ENCODE measurements at places on chromosomes 13 and 19. TPM values are rescaled to one million over a fixed set of nuclear protein-coding genes. Genes with fewer than 3 reads are reported as not detected.

Gene WDR87
- polyA plus RNA-seq: 0.02 TPM

Gene ERICH4
- 0.05 TPM for polyA plus RNA-seq

Gene ZNF723
- 0.02 TPM for polyA plus RNA-seq

- H3K36me3 ChIP-seq: no peaks in the 10 kb centered on the region
- H3K4me1 ChIP-seq: no peaks in the 10 kb centered on the region
- no peaks in the 10 kb centered on the region for H3K27me3 ChIP-seq
- H3K27ac ChIP-seq: no peak overlapping the region
- H3K4me3 ChIP-seq: no peak overlapping the region
- DNase-seq: no peak
These were observed 11.6 kb upstream of the FPR3 start for GRCh38 chr19:51783372-51783771.

DNA sequence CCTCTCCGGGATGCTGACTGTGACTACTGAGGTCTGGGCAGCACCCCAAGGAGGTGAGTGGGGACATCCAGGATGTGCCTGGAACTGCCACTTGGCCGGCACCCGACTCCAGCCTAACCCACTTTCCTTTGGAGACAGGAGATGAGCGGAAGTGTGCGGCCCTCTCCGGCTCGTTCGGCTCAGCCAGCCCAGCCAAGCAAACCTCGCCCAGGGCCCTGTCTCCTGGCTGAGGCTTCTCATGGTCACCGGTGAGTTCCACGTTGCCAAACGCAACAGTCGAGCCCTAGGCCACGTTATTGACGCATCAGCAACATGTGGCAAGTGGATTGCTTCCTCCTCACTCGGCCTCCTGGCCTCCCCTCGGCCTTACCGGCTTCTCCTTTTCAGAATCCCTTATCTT is 5.5 kb downstream of the SLC7A10 start:
- no peaks in the 10 kb centered on the region for H3K4me1 ChIP-seq
- no peak overlapping the region for H3K4me3 ChIP-seq
- no peaks in the 10 kb centered on the region for H3K36me3 ChIP-seq

GRCh38 chr13:29117663-29118062 is 297.5 kb downstream of the MTUS2 start:
- no peaks in the 10 kb centered on the region for H3K36me3 ChIP-seq
- H3K4me1 ChIP-seq: no peaks in the 10 kb centered on the region
- no peak overlapping the region for H3K4me3 ChIP-seq
- H3K27me3 ChIP-seq: no peaks in the 10 kb centered on the region
- no peak for DNase-seq
- no peak overlapping the region for H3K27ac ChIP-seq

- H3K4me3 ChIP-seq: peak overlapping the region; percentile 54
- no peak for DNase-seq
- H3K4me1 ChIP-seq: peaks cover 6% of the 10 kb centered on the region
- no peak overlapping the region for H3K27ac ChIP-seq
- no peaks in the 10 kb centered on the region for H3K36me3 ChIP-seq
- H3K27me3 ChIP-seq: no peaks in the 10 kb centered on the region
These were observed 726 bp upstream of the PEPD start for GRCh38 chr19:33522371-33522662.

- H3K27me3 ChIP-seq: no peaks in the 10 kb centered on the region
- H3K36me3 ChIP-seq: no peaks in the 10 kb centered on the region
- H3K27ac ChIP-seq: no peak overlapping the region
- H3K4me3 ChIP-seq: no peak overlapping the region
These were observed 2.1 kb upstream of the BSG start for GRCh38 chr19:570251-570686.

DNA sequence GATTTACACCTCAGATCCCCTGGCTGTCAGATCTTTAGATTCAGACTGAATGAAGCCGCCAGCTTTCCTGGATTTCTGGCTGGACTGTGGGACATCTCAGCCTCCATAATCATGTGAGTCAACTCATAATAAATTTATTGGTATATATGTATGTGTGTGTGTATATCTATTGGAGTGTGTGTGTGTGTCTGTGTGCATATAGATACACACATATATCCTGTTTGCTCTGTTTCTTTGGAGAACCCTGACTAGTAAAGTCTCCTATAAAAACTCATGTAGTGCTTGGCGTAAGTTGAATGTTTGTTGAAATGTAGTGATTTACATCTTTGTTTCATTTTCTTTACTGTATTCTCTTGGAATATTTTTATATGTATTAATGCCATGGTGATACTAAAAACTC is 499.5 kb upstream of the KLF12 start:
- no peaks in the 10 kb centered on the region for H3K27me3 ChIP-seq
- H3K27ac ChIP-seq: no peak overlapping the region
- DNase-seq: no peak
- no peaks in the 10 kb centered on the region for H3K36me3 ChIP-seq

- H3K36me3 ChIP-seq: no peaks in the 10 kb centered on the region
- H3K27me3 ChIP-seq: no peaks in the 10 kb centered on the region
- no peak overlapping the region for H3K27ac ChIP-seq
- H3K4me3 ChIP-seq: peak overlapping the region; percentile 49
These were observed 33.6 kb downstream of the ZNF383 start for GRCh38 chr19:37251308-37252229.

DNA sequence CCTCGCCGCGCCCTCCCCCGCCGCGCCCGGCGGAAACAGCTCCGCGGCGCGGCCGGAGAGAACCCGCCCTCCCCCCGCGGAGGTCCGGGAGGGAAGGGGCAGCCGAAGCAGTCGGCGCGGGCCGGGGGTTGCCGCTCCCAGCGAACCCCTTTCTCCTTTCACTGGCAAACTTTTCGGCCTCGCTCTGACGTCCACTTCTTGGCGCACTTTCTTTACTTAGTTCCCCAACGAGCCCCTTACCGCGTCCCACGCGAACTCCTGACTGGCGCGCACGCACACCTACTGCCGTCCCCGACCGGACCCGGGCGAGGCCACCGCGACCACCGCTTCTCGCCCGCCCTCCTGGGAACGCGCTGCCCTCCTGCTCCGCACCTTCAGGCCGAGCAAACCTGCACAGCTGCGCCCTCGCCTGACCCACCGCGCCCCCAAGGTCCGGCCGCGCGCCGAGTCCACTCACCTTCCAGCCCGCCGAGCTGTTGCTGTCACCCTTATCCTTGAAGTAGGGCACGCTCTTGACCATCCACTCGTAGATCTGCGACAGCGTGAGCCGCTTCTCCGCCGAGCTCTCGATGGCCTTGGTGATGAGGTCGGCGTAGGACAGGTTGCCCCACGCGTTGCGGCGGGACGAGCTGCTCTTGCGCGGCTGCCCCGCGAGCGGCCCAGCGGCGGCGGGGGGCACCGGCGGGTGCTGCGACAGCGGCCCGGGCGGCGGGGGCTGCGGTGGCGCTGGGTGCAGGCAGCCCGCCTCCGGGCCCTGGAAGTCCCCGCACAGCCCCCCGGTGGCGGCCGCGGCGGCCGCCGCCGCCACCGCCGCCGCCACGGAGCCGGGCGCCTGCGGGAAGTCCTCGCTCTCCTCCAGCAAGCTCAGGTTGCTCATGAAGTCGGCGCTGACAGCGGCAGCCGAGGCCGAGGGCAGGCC is 1.1 kb downstream of the FOXO1 start:
- H3K4me1 ChIP-seq: peaks cover 12% of the 10 kb centered on the region
- DNase-seq: no peak
- no peaks in the 10 kb centered on the region for H3K36me3 ChIP-seq

All from thymus (tissue), 14 donors.